ENCODE measurements at places on chromosomes 1 and 21.

GRCh38 chr1:38958967-38959366, 17.3 kb upstream of the RHBDL2 start:
- no peak for DNase-seq

DNA sequence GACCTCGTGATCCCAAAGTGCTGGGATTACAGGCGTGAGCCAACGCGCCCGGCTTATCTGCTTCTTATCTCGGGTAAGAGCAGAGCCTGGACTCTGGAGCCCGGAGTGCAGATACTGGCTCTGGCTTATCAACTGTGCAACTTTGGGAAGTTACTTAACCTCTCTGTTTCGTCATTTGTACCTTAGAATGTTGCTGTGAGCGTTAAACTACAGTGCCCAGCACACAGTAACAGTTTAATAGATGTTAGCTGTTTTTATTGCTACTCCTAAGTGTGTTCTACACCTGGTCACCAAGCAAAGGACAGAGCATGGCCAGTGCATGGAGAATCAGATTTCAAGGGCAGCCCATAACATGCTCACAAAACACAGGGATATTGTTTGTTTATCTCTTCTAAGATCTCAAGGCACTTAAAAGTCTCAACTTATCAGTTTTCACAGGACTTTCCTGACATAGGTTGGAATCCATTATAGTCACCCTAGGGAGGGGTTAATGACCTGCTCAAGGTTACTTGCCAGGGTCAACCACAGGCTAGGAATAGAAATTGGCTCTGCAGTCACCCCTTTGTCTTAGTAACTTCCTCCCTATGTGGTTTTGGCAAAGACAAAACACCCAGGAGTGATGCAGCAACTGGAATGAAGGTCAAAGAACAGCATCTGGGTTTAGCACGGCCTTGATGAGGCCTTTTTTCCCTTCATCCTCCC, 22.5 kb upstream of the SRP9 start:
- DNase-seq, result no peak

DNA sequence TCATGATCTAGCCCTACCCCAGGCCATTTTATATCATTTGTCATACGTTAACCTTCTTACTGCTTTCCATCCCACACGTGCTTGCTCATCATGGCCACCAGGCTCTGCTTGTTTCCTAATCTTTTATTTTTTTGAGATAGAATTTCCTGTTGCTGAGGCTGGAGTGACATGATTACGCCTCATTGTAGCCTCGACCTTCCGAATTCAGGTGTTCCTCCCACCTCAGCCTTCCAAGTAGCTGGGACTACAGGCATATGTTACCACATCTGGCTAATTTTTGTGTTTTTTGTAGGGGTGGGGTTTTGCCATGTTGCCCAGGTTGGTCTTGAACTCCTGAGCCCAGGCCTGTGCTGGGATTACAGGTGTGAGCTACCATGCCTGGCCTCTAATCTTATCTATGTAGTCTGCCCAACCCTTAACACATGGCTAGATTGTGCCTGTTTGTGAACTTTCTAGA, 3.3 kb downstream of the UAP1 start:
- no peak for DNase-seq

DNA sequence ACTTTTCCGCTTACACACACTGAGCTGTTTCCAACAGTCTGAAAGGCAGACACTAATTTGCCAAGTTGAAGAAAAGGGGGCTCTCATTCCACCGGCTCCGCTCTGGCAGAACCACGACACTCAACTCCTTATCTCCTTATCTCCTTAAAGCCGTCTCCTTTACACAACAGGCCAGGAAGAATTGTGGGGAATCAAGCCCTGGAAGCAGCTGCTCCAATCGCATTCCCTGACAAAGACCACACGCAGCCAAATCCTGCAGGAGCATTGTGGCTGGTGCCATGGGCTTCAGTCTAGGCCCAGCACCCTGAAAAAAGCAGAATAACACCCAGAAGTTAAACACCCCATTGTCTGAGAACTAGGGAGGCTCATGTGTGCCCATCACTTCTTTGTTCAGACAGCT, 24.1 kb downstream of the SUSD4 start:
- no peak for DNase-seq

DNA sequence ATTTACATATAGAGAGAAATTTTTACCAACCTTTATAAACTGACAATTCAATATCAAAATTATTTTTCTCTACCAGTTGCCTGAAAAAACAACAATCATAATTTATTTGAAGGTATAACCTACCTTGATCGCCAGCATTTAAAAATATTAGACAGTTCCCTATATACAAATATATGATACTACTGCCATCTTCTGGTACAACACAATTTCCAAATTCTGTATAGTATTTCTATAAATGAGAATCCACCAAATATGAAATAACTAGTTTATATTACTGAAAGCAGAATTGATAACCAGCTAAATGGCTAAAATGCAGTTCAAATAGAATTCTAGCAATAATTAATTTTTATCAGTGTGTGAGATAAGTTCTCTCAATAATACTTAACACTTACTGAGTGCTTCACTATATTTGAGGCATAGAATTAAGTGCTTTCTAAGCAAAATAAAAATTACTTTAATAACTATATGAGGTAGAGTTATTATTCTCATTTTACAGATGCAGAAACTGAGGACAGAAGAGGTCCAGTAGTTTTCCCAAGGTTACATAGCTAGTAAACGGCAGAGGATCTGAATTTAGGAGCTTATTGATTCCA, 75.6 kb downstream of the PIGK start:
- no peak for DNase-seq

GRCh38 chr1:189859385-189859977, 618.2 kb downstream of the BRINP3 start:
- DNase-seq, result no peak

GRCh38 chr1:39295901-39296300, 91.4 kb downstream of the MACF1 start:
- DNase-seq, result no peak

DNA sequence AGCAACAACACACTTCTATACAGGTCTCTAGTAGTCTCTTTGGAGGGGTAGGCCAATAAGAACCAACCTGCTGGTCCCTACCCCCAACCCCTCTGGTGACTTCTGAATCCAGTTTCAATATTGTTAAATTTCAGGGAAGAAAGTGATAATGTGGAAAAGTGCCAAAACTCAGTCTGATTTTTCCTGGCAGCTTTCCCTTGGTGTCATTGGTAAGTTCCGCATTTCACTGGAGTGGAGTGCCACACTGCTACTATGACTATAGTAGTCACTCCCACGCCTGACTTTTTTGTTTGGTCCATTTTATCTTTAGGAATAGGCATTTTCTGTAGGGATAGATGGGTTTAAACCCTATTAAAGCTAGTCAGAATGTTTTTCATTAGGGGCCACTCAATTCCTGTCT, 5.7 kb upstream of the ARID1A start:
- no peak for DNase-seq

GRCh38 chr1:53617851-53618499, 121.0 kb downstream of the GLIS1 start:
- DNase-seq, result peak; percentile 17

- DNase-seq, result peak; percentile 77
Observed at GRCh38 chr1:230176871-230177411, 109.9 kb downstream of the GALNT2 start.

DNA sequence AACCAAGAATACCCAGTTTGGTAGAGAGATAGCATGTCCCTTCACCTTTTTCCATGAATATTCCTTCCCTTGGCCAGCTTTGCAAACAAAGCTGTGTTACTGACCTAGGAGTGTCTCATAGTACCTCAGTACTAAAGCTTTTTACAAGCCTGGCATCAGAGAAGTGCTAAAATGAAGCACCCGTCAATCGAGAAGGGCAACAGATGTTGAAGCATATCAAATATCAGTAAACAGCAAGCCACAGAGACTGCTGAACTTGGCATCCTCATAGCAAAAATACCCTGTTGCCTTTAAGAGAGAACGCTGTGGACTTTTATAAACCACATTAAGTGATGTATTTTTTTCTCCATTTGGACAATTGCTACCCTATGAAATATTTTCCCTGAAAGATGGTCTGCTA, 128.6 kb upstream of the HOOK1 start:
- DNase-seq, result no peak

DNA sequence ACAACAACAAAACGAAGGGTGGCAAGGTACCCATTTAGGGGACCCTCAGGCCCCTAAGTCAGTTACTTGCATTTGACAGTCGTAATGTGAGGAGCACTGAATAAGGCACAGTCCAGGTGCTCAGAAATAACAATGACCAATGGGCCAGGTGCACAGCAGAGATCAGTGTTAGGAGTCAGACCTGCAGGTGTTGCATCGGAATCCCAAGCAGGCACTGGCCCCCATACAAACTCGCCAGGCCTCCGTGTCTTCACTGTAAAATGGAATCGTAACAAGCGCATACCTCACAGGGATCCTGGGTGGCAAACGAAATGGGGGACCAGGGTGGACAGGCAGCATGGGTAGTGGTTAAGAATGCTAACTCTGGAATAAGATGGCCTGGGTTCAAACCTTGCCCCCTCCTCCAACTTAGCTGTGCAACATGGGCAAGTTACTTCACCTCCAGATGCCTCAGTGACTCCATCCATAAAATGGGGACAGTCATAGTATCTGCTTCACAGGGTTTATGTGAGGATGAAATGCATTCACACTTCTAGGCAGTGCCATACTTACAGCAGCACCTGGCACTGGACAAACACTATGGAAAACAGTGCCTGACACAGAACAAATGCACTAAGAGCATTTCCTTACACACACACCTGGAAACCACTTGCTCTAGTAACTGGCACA, 20.2 kb downstream of the RCAN1 start:
- DNase-seq, result no peak

- no peak for DNase-seq
Observed at GRCh38 chr1:212328248-212328647, 43.0 kb downstream of the PPP2R5A start.

DNA sequence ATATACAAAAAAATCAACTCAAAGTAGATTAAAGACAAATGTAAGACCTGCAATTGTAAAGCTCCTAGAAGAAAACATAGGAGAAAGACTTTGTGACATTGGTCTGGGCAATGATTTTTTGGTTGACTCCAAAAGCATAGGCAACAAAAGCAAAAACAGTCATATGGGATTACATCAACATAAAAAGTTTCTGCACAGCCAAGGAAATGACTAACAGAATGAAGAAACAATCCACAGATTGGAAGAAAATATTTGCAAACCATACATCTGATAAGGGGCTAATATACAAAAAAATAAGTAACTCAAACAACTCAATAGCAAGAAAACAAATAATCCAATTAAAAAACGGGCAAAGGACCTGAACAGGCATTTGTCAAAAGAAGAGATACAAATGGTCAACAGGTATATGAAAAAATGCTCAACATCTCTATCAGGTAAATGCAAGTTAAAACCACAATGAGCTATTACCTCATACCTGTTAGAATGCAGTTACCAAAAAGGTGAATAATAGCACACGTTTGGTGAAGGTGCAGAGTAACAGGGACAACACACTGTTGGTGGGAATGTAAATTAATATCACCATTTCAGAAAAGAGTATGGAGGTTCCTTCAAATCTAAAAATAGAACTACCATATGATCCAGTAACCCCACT, 173.7 kb upstream of the COA6 start:
- no peak for DNase-seq

Measured in left forelimb (tissue), 1 donor.